ENCODE measurements at places on chromosomes 1 and 21. TPM values are rescaled to one million over a fixed set of nuclear protein-coding genes. Genes with fewer than 3 reads are reported as not detected.

- no peak overlapping the region for H3K4me3 ChIP-seq
- DNase-seq: no peak
- no peaks in the 10 kb centered on the region for H3K4me1 ChIP-seq
- no peaks in the 10 kb centered on the region for H3K27me3 ChIP-seq
- no peaks in the 10 kb centered on the region for H3K36me3 ChIP-seq
Observed at GRCh38 chr1:119114786-119115185, 25.7 kb downstream of the WARS2 start.

GRCh38 chr21:17461582-17461981, 51.3 kb upstream of the CXADR start:
- no peak overlapping the region for H3K4me3 ChIP-seq
- H3K36me3 ChIP-seq: no peaks in the 10 kb centered on the region
- DNase-seq: peak; percentile 33
- peak overlapping the region; percentile 75 for H3K27ac ChIP-seq
- no peaks in the 10 kb centered on the region for H3K4me1 ChIP-seq
- no peaks in the 10 kb centered on the region for H3K27me3 ChIP-seq

- no peaks in the 10 kb centered on the region for H3K4me1 ChIP-seq
- H3K4me3 ChIP-seq: no peak overlapping the region
- H3K27me3 ChIP-seq: no peaks in the 10 kb centered on the region
- H3K36me3 ChIP-seq: no peaks in the 10 kb centered on the region
- no peak for DNase-seq
Observed at GRCh38 chr1:206658264-206658980, 23.1 kb downstream of the DYRK3 start.

RGS16 gene
- 1.2 TPM for total RNA-seq

FAM167B gene
- total RNA-seq: 29.0 TPM

TGFB2 gene
- total RNA-seq: 11.0 TPM

CFHR5 gene
- total RNA-seq: not detected

SDHB gene
- 69.4 TPM for total RNA-seq

- no peak for DNase-seq
- no peaks in the 10 kb centered on the region for H3K4me1 ChIP-seq
- no peaks in the 10 kb centered on the region for H3K27me3 ChIP-seq
- H3K36me3 ChIP-seq: no peaks in the 10 kb centered on the region
- no peak overlapping the region for H3K4me3 ChIP-seq
Observed at GRCh38 chr1:212624976-212625501, 16.5 kb downstream of the ATF3 start.

GRCh38 chr1:1678581-1679380, 13.8 kb downstream of the SLC35E2B start:
- no peaks in the 10 kb centered on the region for H3K27me3 ChIP-seq
- DNase-seq: no peak
- no peak overlapping the region for H3K4me3 ChIP-seq

RHD gene
- total RNA-seq: not detected

GRCh38 chr1:46517932-46518498, 28.4 kb downstream of the DMBX1 start:
- H3K27ac ChIP-seq: no peak overlapping the region
- H3K4me3 ChIP-seq: no peak overlapping the region
- H3K27me3 ChIP-seq: no peaks in the 10 kb centered on the region
- no peak for DNase-seq

- no peak overlapping the region for H3K27ac ChIP-seq
- H3K4me1 ChIP-seq: no peaks in the 10 kb centered on the region
- no peak for DNase-seq
- no peak overlapping the region for H3K4me3 ChIP-seq
- H3K36me3 ChIP-seq: no peaks in the 10 kb centered on the region
Observed at GRCh38 chr1:11528611-11529261, 49.8 kb downstream of the DISP3 start.

GRCh38 chr1:237241038-237241437, 199.1 kb downstream of the RYR2 start:
- H3K4me1 ChIP-seq: no peaks in the 10 kb centered on the region
- H3K27me3 ChIP-seq: no peaks in the 10 kb centered on the region
- H3K4me3 ChIP-seq: no peak overlapping the region
- DNase-seq: no peak
- H3K27ac ChIP-seq: no peak overlapping the region
- H3K36me3 ChIP-seq: no peaks in the 10 kb centered on the region

DNA sequence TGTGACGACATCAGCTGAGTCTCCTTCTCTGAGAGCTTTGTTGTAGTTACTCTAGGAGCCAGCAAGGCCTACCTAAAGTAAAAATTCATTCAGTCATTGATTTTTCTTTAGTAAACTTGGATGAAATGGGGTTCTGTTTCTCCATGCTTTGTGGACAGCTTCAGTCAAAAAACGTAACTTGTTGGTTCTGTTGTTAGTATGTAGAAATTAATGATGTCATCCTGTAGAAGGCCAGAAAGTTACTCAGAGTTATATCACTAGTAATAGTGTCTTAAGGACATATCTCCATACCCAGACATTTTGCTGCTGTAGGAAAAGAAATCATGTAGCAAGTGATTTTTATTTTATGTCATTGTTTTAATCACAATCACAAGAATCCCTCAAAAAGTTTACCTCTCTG, 43.0 kb downstream of the KDM1A start:
- H3K4me1 ChIP-seq: no peaks in the 10 kb centered on the region
- DNase-seq: no peak
- no peaks in the 10 kb centered on the region for H3K27me3 ChIP-seq
- no peak overlapping the region for H3K27ac ChIP-seq
- H3K4me3 ChIP-seq: no peak overlapping the region

DNA sequence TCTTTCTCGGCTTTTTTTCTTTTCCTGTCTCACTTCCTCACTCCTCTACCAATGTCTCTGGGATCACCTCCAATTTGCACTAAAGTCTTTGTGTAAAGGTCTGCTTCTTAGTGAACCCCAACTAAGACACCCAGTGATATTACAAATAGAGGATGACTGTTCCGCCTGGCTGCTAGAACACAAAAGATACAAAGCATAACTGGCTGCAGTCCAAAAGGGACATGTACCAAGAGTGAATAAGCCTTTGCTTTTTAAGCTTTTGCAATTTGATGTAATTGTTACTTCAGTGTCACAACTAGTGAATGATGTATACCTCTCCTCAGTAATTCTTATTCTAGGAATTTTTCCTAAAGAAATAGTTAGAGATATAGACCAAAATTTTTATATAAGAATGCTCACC, 82.8 kb upstream of the BEND5 start:
- H3K27ac ChIP-seq: no peak overlapping the region
- no peak for DNase-seq
- H3K4me3 ChIP-seq: no peak overlapping the region
- H3K36me3 ChIP-seq: no peaks in the 10 kb centered on the region

GRCh38 chr21:44329086-44329889, 9.9 kb downstream of the CFAP410 start:
- H3K27me3 ChIP-seq: no peaks in the 10 kb centered on the region
- no peak overlapping the region for H3K27ac ChIP-seq
- H3K4me1 ChIP-seq: no peaks in the 10 kb centered on the region
- no peak for DNase-seq
- no peaks in the 10 kb centered on the region for H3K36me3 ChIP-seq

GRCh38 chr21:35257413-35257812, 208.3 kb upstream of the RUNX1 start:
- no peak overlapping the region for H3K27ac ChIP-seq
- no peaks in the 10 kb centered on the region for H3K36me3 ChIP-seq
- DNase-seq: peak; percentile 45
- H3K4me3 ChIP-seq: no peak overlapping the region

GRCh38 chr1:162857850-162858249, 3.1 kb downstream of the CCDC190 start:
- no peak overlapping the region for H3K27ac ChIP-seq
- no peak for DNase-seq
- no peaks in the 10 kb centered on the region for H3K4me1 ChIP-seq
- no peak overlapping the region for H3K4me3 ChIP-seq

SYT14 gene
- total RNA-seq: not detected

DNA sequence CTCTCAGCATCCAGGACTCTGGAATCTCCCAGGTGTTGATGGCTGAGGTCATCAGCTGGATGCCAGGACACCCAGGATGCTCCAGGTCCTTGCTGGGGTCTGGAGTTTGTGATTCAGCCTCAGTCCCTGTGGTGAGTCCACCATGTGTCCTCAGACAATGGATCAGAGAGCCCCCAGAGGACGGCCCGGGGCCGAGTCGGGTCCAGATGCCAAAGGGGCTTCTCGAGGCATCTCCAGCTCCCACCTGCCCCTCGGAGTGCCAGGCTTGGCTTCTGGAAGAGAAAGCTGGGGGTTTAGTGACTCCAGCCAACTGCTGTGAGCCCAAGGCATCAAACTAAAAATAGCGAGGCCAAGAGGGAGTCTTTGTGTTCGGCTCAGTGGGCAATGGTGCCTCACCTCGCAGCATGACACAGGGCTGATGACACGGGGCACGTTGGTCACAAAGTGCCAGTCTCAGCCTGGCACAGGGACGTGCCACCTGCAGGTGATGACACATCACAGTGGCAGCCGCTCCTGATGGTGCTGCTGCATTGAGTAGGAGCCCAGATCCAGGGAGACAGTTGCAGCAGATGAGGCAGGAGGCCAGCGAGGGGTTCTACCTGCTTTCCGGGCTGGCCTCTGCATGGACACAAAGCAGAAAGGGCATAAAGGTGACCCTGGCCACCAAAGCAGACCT, 10.6 kb downstream of the PDE9A start:
- no peak overlapping the region for H3K27ac ChIP-seq
- H3K4me1 ChIP-seq: no peaks in the 10 kb centered on the region
- H3K36me3 ChIP-seq: no peaks in the 10 kb centered on the region
- no peaks in the 10 kb centered on the region for H3K27me3 ChIP-seq
- no peak for DNase-seq

DCDC2B gene
- 0.26 TPM for total RNA-seq

GRCh38 chr21:16185766-16186165, 456.0 kb downstream of the USP25 start:
- no peak for DNase-seq
- H3K27me3 ChIP-seq: no peaks in the 10 kb centered on the region
- H3K4me1 ChIP-seq: peaks cover 15% of the 10 kb centered on the region
- peak overlapping the region; percentile 87 for H3K27ac ChIP-seq

MATN1 gene
- 1.7 TPM for total RNA-seq

LEFTY1 gene
- total RNA-seq: not detected

AQP10 gene
- not detected for total RNA-seq

ANKRD35 gene
- 0.77 TPM for total RNA-seq

DNA sequence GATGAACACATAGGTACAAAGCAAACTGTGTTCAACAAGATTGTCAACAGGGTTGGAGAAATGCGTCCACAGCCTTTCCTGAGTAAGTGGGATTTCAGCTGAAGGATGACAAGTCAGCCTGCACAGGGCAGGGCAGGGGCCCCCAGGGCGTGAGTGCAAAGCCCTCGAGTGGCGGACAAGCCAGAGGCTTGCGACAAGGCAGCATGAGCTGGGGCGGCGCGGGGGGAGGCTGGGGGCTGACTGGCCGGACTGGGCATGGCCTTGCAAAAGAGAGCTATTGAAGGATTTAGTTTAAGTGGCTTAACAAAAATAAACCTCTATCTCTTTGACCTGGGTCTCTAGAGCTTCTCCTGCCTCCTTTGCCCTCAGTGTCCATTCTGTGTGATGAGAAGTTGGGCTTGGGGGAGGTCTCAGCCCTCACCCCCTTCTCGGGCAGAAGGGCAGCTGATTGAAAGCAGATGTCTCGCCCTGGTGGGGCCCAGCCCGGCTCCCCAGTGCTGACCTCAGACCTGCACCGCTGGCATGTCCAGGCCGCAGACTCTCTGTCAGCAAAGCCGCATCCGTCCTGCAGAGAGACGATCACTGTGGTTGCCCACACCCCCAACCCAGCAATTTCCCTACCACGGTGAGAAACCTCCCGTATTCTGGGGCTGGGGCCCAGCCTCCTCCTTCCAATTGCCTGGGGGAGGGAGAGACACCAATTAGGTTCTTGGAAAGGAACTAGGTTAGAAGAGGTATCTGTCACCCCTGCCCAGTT, 24.3 kb upstream of the EPS8L3 start:
- H3K4me1 ChIP-seq: peaks cover 13% of the 10 kb centered on the region
- no peak overlapping the region for H3K27ac ChIP-seq
- DNase-seq: peak; percentile 13
- H3K36me3 ChIP-seq: no peaks in the 10 kb centered on the region

DNA sequence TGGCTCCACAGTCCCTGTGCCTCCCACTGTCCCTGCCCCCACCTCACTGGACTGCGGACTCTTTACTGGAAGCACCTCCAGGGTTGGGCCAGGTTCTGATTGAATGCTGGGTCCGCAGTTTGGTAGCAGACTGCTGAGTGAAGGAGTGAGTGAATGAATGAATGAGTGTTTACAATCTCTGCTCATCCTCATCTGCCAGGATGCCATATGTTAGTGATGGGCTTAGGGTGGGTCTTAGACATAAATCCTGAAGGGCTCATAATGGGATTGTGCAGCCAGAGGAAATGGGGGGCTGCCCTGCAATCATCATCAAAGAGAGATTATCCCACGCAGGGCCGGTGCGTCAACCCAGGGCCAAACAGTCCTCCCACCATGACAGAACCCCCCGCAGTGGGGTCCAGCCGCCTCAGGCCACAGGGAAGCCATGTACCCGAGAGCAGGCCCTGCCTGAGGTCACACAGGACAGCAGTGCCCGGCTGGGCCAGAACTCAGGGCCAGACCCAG, 26.1 kb downstream of the SLC1A7 start:
- H3K27me3 ChIP-seq: no peaks in the 10 kb centered on the region
- H3K4me1 ChIP-seq: peaks cover 3% of the 10 kb centered on the region
- no peaks in the 10 kb centered on the region for H3K36me3 ChIP-seq
- H3K27ac ChIP-seq: peak overlapping the region; percentile 25

DNA sequence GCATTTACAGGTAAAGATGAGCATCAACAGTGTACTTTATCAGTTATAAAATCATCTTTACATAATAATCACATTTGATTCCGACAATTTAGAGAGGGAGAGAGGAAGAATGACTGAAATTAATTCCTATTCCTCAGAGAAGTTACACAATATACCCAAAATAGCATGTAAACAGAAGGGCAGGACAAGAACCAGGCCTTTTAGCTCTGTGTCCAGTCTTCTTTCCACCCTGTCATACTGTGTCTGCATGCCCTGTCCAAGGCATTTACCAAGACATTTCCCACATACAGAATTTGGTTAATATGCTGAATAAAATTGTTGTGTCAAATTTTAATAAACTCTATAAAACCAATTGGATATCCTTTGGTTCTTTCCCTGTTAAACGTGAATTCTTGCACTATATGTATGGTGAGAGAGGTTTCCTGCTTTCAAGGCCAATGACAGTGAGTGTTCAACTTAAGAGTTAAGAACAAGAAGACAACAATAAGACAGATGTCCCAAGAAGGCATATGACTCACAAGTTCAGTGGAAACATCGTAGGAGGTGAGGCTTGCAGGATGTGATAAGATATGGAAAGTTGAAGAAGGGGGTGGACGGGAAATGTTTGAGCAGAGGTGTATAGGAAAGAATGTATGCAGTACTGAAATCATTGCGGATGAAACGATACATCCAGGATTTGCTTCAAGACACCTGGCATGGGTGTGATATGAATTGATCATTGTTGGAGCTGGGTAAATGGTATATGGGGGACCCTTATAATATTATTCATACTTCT, 20.8 kb downstream of the LRRC8B start:
- H3K27ac ChIP-seq: no peak overlapping the region
- no peaks in the 10 kb centered on the region for H3K36me3 ChIP-seq
- no peak for DNase-seq
- no peaks in the 10 kb centered on the region for H3K4me1 ChIP-seq

GRCh38 chr1:206941766-206942418, 4.4 kb downstream of the PIGR start:
- DNase-seq: no peak
- no peak overlapping the region for H3K4me3 ChIP-seq
- no peaks in the 10 kb centered on the region for H3K27me3 ChIP-seq
- H3K4me1 ChIP-seq: no peaks in the 10 kb centered on the region
- H3K27ac ChIP-seq: no peak overlapping the region

HRNR gene
- total RNA-seq: 0.06 TPM

All from uterus (tissue), 4 donors.